HS-27A (cell line): ENCODE measurements at places on chromosomes 7 and 10.

DNA sequence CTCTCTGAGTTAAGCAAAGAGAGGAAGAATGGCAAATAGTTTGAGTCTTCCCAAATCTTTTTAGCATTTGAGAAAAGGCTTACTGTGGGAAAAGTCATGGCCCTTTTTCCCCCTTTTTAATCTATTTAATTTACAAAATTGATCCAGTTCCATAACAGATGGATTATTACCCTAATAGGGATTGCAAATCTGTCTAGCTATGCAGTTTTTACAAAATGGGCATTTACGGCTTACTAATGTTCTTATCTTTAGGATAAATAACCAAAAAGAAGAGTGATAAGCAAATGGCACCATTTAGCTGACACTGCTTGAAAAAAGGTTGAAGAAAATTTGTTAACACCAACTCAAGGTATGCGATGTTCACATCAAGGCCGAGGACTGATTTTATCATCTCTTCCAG lies 169.7 kb downstream of the SKAP2 start:
- DNase-seq, result no peak

DNA sequence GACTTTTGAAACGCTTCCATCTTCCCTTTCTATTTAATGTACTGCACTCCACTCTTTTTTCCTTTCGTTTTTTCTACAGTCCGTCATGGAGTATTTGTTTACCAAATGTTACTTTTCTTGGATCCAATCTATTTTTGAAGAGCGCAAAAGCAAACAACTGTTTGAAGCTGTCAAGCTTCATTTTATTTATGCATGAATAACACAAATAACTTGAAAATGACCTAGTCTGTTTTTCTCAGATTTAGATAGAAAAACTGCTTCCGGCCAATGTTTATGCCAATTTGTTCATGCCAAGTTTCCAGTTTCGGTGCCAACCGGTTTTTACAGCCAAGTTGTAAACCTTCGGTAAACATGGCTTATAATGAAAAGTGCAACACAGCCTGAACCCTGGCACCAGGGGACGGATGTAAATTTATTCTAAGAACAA lies 150.9 kb upstream of the KLF6 start:
- DNase-seq, result no peak

- DNase-seq, result no peak
Measured at GRCh38 chr10:68212721-68213352, 19.1 kb downstream of the ATOH7 start.

DNA sequence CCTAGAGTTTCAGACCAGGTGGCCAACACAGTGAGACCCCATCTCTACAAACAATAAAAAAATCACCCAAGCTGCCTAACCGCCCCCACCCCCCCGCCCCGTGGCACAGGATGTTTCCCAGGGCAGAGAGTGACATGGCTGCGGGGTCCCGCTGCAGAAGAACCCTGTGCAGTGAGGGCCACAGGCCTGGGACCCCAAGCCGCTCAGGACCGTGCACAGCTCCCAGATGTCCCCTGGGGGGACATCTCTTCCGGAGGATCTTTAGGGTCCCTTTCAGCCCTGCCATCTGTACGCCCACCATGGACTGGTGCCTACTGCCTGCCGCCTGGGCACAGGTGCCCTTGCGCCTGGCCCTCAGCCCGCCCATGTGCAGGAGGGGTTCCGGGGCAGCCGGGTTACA lies 373.6 kb downstream of the DNAJB6 start:
- DNase-seq, result no peak

DNA sequence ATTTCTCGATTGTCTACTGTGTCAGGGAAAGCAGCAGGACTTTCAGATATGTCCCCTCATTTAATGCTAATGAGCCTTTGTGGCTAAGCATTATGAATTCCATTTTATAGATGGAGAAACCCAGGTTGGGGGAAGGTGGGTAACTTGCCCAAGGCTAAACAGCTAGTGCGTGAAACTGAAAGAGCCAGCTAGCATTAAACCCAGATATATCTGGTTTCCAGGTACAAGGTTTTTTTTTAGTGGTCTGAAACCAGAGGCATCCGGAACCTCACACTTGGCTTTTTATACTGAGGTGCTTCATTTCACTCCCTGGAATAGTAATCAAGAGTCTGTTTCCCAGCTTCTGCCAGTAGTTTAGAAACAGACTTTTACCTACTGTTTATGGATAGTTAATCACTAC lies 694.8 kb downstream of the PHTF2 start:
- no peak for DNase-seq

GRCh38 chr7:151011097-151011409 lies 13.2 kb downstream of the ATG9B start:
- no peak for DNase-seq
